ENCODE measurements at places on chromosomes 6 and 20.

DNA sequence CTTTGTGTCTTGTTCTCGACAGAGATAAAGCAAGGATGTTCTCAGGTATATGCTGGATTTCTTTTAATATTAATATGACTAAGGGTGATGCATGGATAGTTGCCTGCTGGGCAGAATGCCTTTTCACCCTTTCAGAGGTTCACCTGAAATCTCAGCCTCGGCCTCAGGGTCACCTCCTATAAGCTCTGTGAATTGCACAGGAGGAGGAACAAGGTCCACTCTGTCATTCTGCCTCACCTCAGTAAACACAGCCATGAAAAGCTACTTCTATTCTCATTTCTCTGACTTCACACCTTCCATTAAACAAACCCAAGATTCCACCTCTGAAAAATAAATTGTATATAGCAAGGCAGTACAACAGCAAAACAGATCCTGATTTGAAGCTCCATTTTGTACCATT is 38.1 kb upstream of the AIG1 start:
- DNase-seq: no peak

- no peak for DNase-seq
These were observed 69.2 kb downstream of the MYO6 start for GRCh38 chr6:75818098-75818855.

- no peak for DNase-seq
These were observed 59.9 kb upstream of the MAP7 start for GRCh38 chr6:136609873-136610706.

- DNase-seq: no peak
These were observed 225.3 kb downstream of the KHDC1L start for GRCh38 chr6:72999995-73000394.

GRCh38 chr6:37535428-37535758 is 35.7 kb upstream of the CCDC167 start:
- no peak for DNase-seq

- DNase-seq: no peak
These were observed 16.0 kb downstream of the PDE10A start for GRCh38 chr6:165647041-165647440.

DNA sequence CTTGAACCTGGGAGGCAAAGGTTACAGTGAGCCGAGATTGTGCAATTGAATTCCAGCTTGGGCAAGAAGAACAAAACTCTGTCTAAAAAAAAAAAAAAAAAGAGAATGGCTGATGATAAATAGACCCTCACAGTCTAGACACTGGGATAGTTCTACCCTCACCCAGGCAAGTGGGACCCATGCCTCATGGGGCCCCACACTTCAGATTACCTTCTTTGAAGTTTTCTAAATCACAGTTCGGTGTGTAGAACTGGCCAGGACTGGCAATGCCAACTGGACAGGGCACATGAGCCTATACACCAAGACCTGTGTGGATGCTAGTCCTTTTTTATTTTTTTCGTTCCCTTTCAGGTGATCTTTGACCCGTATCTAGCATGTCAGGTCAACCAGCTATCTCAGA is 24.3 kb upstream of the VIP start:
- DNase-seq: no peak

DNA sequence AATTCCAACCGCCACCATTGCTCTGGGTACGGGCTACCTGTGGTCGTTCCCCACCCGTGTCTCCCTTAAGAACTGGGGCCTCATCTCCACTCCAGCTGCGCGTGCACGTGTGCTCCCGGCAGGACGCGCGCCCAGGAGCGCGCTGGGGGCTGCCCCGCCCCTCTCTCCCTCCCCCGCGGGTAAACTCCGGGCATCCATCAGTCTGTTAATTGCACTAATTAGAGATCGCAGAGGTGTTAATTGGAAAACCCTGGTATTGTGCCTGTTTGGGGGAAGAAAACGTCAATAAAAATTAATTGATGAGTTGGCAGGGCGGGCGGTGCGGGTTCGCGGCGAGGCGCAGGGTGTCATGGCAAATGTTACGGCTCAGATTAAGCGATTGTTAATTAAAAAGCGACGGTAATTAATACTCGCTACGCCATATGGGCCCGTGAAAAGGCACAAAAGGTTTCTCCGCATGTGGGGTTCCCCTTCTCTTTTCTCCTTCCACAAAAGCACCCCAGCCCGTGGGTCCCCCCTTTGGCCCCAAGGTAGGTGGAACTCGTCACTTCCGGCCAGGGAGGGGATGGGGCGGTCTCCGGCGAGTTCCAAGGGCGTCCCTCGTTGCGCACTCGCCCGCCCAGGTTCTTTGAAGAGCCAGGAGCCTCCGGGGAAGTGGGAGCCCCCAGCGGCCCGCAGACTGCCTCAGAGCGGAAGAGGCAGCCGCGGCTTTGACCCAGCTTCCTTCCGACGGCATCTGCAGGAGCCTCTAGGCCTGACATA is 14.4 kb downstream of the FOXP4 start:
- DNase-seq: peak; percentile 34

GRCh38 chr6:111980143-111980542 is 73.8 kb upstream of the CCN6 start:
- DNase-seq: no peak

DNA sequence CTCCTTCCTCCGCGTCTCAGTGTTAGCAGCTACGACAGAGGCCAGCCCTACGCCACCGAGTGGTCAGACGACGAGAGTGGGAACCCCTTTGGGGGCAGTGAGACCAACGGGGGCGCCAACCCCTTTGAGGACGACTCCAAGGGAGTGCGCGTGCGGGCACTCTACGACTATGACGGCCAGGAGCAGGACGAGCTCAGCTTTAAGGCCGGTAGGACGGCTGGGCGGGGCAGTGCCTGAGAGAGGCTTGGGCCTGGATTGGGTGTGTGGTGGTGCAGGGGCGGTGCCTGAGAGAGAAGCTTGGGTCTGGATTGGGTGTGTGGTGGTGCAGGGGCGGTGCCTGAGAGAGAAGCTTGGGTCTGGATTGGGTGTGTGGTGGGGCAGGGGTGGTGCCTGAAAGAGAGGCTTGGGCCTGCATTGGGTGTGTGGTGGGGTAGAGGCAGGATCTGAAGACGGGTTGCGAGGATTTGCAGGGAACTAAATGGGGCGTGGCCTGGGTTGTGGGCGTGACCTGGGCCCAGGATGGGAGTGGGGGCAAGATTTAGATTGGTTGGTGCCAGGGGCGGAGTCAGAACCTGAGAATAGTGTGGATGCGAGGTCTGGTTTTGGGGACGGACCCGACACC is 24.4 kb downstream of the SPDEF start:
- no peak for DNase-seq

GRCh38 chr6:120108061-120108795 is 758.7 kb upstream of the MAN1A1 start:
- no peak for DNase-seq

- no peak for DNase-seq
These were observed 44.5 kb upstream of the RPS6KA2 start for GRCh38 chr6:166671434-166672081.

GRCh38 chr20:47233333-47234188 is 122.9 kb downstream of the ZMYND8 start:
- DNase-seq: no peak

DNA sequence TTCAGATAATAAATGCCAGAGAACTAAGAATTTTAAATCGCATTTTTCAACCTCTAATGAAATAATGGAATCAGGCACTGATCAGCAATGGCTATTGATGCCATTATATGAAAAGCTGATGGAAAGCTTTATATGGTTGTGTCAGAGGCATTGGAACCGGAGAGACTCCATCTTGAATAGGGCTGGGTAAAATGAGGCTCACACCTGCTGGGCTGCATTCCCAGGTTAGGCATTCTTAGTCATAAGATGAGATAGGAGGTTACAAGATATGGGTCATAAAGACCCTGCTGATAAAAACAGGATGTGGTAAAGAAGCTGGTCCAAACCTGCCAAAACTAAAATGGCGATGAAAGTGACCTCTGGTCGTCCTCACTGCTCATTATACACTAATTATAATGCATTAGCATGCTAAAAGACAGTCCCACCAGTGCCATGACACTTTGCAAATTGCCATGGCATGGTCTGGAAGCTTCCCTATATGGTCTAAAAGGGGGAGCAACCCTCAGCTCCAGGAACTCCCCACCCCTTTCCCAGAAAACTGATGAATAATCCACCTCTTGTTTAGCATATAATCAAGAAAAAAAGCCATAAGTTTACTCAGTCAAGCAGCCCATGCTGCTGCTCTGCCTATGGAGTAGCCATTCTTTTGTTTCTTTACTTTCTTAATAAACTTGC is 40.2 kb upstream of the CD83 start:
- DNase-seq: no peak

- no peak for DNase-seq
These were observed 44.9 kb downstream of the ZNF334 start for GRCh38 chr20:46468508-46468907.

Data from GM12864 (cell line).